B cell (primary cell): ENCODE measurements at places on chromosomes 11 and 22.
A peak's percentile ranks its signal among the peaks of the same experiment; 100 is the strongest.

GRCh38 chr22:36386351-36386899 lies 1.3 kb downstream of the MYH9 start:
- DNase-seq = peak; percentile 72

- DNase-seq = no peak
These were observed 185.1 kb upstream of the MTNR1B start for GRCh38 chr11:92784331-92784730.

GRCh38 chr11:83521647-83522596 lies 235.8 kb upstream of the CCDC90B start:
- DNase-seq = peak; percentile 8

DNA sequence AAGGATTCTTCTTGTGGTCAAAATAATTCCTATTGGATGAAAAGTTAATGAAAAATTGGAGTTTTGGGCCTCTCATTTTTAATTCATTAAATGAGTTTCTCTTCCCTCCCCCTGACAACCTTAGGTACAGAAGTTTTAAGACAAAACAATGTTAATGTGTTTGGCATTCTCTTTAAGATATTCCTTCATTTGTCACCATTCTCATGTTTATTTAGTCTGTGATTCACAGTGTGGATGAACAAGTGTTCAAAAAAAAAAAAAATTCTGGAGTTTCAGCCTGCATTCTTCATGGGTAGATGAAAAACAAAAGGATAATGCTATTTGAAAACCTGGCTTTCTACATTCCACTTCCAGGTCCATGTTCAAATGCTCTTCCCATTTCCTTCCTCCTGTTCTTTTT lies 172.6 kb upstream of the LUZP2 start:
- DNase-seq = no peak

DNA sequence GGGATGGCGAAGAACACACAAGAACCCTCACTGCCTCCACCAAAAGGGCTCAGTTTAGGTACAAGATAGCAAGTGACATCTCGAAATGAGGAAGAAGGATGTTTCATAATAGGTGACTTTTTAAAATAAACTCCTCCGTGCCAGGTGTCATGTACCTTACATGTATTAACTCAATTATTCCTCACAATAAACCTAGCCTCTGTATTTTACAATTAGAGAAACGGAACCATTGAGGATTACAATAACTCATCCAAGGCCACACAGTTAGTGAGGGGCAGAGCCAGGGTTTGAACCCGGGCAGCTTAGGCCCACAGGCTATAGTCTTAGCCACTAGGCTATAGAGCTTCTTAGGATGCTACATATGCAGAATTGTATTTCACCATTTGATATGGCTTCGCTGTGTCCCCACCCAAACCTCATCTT lies 965 bp upstream of the PAMR1 start:
- no peak for DNase-seq

DNA sequence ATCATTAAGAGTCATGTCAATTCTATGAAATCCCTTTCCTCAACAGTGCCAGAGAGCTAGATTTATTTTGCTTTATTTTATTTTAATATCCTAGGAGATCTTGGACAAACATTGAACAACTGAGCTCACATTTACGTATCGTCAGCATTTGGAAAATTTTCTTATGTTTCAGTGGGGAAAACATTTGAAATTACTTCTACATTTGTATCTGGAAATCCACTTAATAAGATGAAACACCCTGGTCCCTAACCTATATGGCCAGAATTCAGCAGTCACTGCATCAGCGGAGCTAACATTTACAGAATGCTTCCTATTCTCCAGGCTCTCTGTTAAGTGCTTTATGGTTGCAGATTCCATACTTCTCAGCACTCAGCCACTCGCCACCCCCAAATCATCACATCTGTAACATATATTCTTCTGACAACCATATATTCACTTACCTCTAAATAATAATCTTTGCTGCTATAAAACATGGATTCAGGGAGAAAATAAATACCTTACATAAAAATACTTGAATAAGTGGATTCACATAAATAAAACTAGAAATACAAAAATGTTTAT lies 773.9 kb downstream of the JRKL start:
- no peak for DNase-seq

DNA sequence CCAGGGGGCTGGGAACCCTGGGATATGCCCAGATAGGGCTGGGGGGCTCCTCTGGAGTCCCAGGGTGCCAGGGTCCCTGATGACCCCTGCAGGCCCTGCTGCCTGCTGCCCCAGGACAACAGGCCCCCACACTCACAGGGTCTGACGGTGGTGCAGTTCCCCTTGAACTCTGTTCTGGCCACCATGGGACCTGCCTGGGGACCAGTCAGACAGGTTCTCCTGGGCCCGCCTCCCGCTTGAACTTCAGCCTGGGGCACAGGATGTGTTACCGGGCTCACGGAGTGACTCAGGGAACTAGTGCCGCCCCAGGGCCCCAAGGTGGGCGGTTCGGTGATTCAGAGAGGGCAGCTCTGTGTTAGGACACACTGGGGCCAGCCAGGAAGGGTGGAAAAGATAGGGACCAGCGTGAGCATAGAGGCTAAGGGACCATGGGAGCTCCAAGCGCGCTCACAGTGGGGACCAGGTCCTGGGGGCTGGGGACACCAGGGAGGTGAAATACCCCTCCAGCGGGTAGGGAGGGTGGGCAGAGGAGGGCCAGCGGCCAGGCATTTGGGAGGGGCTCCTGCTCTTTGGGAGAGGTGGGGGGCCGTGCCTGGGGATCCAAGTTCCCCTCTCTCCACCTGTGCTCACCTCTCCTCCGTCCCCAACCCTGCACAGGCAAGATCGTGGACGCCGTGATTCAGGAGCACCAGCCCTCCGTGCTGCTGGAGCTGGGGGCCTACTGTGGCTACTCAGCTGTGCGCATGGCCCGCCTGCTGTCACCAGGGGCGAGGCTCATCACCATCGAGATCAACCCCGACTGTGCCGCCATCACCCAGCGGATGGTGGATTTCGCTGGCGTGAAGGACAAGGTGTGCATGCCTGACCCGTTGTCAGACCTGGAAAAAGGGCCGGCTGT lies 21.5 kb upstream of the TXNRD2 start:
- no peak for DNase-seq

GRCh38 chr11:97269527-97269926 lies 879.7 kb downstream of the JRKL start:
- DNase-seq = no peak

GRCh38 chr11:2387266-2387987 lies 10.3 kb downstream of the CD81 start:
- DNase-seq = peak; percentile 40

DNA sequence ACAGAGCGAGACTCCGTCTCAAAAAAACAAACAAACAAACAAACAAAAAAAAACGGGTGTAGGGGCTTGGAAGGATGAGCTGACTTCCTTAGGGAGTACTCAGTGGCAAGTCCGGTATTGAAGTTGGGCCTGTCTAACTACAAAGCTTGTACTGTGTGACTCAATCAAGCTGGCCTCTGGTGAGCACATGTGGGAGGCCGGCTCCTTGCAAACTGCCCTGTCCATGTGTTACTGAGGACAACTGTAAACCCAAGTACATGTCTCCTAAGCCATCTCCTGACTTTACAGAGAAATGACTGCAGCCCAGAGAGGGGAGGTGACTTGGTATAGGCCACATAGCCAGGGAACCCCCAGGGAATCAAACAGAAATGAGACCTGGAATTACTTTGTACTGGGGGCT lies 11.6 kb downstream of the RIBC2 start:
- no peak for DNase-seq

DNA sequence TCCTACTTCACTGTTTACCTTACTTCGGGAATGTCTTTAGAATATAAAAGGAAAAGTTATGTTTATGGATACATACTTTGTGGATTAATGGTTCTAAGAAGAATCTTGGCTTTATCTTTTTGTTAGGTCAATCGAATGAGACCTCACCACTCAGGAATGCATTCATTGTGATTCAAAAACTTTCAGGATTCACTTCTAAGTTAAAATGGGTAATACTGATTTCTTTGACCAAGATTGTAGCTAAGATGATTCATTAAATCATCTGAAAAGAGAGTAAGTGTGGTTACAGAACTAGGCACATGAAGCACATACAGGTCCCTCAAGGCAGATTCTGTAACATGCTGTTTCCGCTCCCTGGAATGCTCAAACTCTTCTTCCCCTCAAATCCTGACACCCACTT lies 716.4 kb downstream of the KCNA4 start:
- no peak for DNase-seq

- no peak for DNase-seq
These were observed 15.8 kb downstream of the CD82 start for GRCh38 chr11:44581246-44581645.

DNA sequence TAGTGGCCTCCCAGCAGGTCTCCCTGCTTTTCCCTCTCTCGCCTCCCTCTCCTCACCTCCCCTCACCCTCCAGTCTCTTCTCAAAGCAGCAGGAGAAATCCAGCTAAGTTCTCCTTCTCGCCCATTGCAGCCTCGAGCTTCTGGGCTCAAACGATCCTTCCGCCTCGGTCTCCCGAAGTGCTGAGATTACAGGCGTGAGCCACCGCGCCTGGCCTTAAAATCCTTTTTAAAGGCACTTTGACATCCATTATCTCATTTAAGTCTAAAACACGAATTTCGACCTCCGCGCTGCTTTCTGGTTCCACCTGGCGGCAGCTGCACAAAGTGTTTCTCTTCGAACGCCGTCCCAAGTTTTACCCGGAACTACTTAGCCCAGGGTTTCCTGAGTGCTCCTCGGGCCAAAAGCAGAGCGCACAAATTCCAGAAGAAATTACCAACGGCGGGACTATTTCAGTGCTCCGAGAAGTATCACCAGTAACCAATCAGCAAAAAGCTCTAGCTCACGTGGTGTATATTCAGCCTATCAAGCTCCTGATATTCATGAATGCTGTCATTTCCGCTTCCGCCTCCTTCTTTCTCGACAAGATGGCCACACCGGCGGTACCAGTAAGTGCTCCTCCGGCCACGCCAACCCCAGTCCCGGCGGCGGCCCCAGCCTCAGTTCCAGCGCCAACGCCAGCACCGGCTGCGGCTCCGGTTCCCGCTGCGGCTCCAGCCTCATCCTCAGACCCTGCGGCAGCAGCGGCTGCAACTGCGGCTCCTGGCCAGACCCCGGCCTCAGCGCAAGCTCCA lies at the start of gene EIF3F:
Gene EIF3F (plus strand): TSS at position 570 of the 792 bp plus-strand sequence. CDS start 16 bp downstream, at position 586.
- DNase-seq = peak; percentile 98

DNA sequence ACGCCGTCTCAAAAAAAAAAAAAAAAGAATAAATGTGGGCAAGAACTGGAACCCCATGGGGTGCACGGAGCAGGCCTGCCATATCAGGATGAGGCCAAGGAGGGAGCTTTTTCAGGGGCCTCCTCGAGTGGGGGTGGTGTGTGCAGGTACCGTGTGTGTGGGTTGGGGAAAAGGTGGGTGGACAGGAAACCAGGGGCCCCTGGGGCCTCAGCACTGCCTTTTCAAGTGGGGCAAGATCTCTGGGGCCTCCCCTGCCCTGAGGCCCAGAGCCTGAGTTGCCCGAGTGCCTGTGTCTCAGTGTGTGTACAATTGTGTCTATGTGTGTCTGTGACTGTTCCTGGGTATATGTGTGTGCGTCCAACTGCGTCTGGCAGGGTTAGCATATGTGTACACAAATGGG lies 23.8 kb downstream of the TEF start:
- peak; percentile 33 for DNase-seq
